Activated CD8-positive, alpha-beta T cell treated with anti-CD3 and anti-CD28 coated beads, Interleukin-2, amount 10 ng/mL, durations not matched to agents 7 days and 5 days (primary cell): ENCODE measurements at places on chromosomes 16 and 17. TPM values are rescaled to one million over a fixed set of nuclear protein-coding genes. Genes with fewer than 3 reads are reported as not detected.

Gene BCL6B
- total RNA-seq, result 0.63 TPM

Gene KCNJ12
- not detected for total RNA-seq

Gene ELMO3
- 8.0 TPM for total RNA-seq

GRCh38 chr16:88465387-88465983 lies 12.4 kb downstream of the ZFPM1 start:
- H3K27me3 ChIP-seq, result no peaks in the 10 kb centered on the region
- peaks cover 64% of the 10 kb centered on the region for H3K4me1 ChIP-seq
- no peaks in the 10 kb centered on the region for H3K36me3 ChIP-seq
- no peak overlapping the region for H3K4me3 ChIP-seq

DNA sequence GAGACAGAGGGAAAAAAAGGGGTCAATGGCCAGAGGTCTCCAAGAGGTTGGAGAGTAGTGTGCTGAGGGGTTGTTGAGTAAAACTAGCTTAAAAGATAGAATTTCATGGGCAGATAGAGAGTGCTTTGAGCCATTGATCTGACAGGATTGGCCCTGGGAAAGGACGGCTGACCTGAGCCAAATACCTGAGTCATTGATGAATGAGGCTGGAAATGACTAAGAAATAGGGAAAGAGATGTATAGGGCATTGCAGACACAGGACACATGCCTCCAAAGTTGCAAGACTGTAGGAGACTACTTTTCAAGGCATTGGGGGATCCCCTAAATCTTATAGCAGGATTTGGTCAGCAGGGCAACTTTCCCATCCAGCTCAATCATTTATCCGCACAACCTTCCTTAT lies 168.7 kb downstream of the ABCC12 start:
- no peak overlapping the region for H3K27ac ChIP-seq
- DNase-seq, result no peak
- H3K36me3 ChIP-seq, result no peaks in the 10 kb centered on the region
- no peaks in the 10 kb centered on the region for H3K27me3 ChIP-seq
- H3K4me3 ChIP-seq, result no peak overlapping the region

DNA sequence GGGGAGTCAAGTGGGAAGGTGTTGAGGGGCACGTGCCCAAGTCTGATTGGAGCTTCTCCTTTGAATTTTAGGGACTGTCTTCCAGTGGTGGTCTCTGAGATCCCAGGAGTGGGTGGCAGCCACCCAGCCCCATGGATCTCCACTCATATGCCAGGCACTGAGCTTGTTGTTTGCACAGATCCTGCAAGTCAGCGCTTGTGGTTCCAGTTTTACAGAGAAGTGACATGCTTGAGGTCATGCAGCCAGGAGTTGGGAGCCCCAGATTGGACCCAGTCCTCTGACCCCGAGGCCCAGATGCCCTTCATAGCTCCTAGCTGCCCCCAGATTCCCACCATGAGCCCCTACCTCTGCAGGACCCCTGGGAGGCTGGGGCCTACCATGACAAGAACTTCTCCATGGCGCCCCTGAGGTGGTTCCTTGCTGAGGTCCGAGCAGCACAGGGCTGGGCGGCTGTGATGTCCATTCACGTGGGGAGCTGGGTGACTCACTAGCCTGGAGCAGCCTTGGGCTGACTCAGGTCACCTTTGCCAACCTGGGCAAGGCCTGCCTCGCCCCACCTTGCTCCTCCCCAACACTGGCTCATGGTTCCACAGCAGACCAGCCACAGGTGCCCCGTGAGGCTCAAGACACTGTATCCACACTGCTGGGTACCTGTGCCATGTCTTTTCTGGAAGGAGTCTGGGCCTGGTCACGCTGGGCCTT lies 47.4 kb downstream of the RAI1 start:
- peaks cover 5% of the 10 kb centered on the region for H3K36me3 ChIP-seq
- H3K27ac ChIP-seq, result no peak overlapping the region
- H3K27me3 ChIP-seq, result peaks cover 12% of the 10 kb centered on the region
- no peak for DNase-seq
- no peak overlapping the region for H3K4me3 ChIP-seq

- peaks cover 51% of the 10 kb centered on the region for H3K36me3 ChIP-seq
- H3K27me3 ChIP-seq, result no peaks in the 10 kb centered on the region
- DNase-seq, result no peak
- no peak overlapping the region for H3K4me3 ChIP-seq
- H3K4me1 ChIP-seq, result peaks cover 14% of the 10 kb centered on the region
These were observed 32.9 kb downstream of the DEF8 start for GRCh38 chr16:89981414-89981813.

GRCh38 chr16:84704253-84704652 lies 4.5 kb downstream of the USP10 start:
- peaks cover 45% of the 10 kb centered on the region for H3K4me1 ChIP-seq
- no peak for DNase-seq
- H3K4me3 ChIP-seq, result no peak overlapping the region
- H3K27ac ChIP-seq, result no peak overlapping the region
- H3K36me3 ChIP-seq, result peaks cover 2% of the 10 kb centered on the region

GRCh38 chr16:50845296-50845695 lies 103.4 kb downstream of the CYLD start:
- H3K27ac ChIP-seq, result no peak overlapping the region
- no peaks in the 10 kb centered on the region for H3K36me3 ChIP-seq
- H3K27me3 ChIP-seq, result peaks cover 26% of the 10 kb centered on the region
- peaks cover 16% of the 10 kb centered on the region for H3K4me1 ChIP-seq
- DNase-seq, result peak; percentile 9

DNA sequence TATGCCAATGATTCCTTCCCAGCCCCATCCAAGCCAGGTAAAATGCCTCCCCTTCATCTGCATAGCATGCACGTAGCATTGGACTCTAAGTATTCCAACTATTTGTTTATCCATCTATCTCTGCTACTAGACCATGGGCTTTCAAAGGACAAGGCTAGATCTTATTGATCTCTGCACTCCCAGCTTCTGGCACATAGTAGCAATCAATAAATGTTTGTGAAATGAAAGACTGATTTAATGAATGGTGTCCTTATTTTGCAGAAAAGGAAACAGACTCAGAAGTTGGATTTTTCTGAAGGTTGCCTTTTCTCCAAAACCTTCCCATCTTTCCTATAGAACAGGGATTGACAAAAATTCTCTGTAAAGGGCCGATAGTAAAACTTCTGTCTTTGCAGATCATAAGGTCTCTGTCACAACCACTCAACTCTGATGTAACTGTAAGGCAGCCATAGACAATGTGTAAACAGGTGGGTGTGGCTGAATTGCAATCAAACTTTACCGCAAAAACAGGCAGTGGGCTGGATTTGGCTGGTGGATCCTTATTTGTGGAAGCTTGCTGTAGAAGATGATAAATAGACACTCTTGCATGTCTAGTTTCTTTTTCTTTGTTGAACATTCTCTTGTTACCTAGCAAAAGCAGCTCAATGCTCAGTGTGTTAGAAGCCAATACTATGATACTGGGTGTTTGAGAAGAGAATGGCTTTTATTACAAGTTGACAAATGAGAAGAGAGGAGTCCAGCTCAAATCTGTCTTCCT lies 7.6 kb upstream of the CMTR2 start:
- no peaks in the 10 kb centered on the region for H3K4me1 ChIP-seq
- peaks cover 14% of the 10 kb centered on the region for H3K27me3 ChIP-seq
- H3K36me3 ChIP-seq, result no peaks in the 10 kb centered on the region
- no peak for DNase-seq
- H3K27ac ChIP-seq, result no peak overlapping the region

DNA sequence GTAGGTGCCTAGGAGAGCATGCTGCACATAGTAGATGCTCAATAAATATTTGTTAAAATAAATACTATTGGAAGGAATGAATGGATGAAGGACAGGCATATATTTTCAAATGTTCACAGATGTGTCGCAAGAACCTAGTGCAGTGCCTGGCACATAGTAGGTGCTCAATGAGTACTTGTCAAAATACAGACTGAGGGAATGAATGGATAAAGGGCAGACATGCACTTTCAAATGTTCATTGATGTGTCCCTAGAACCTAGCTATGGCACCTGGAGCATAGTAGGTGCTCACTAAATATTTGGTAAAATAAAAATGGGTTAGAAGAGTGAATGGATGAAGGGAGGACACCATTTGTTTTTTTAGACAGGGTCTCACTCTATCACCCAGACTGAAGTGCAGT lies 26.1 kb downstream of the XYLT1 start:
- no peak for DNase-seq
- peaks cover 64% of the 10 kb centered on the region for H3K4me1 ChIP-seq
- H3K4me3 ChIP-seq, result no peak overlapping the region
- H3K36me3 ChIP-seq, result peaks cover 72% of the 10 kb centered on the region

DNA sequence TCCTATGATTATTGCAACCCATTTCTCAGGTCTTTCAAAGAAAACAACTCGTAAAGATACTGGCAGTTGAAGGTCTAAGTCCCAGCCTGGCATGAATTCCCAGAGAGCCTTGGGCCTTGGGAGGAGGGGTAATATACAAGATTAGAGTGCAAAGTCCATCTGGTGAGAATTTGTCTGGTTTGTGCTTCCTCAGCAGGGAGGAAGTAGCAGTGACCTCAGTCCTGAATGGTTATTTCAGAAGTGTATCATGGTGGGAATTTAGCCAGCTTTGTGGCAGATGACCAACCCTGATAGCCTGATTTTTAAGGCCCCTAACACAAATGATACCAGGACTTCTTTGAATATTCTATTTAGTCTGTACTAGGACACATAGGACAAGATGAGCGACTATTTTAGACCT lies 151.2 kb upstream of the TBX2 start:
- no peak overlapping the region for H3K27ac ChIP-seq
- peaks cover 30% of the 10 kb centered on the region for H3K4me1 ChIP-seq
- H3K4me3 ChIP-seq, result no peak overlapping the region
- peaks cover 14% of the 10 kb centered on the region for H3K36me3 ChIP-seq
- DNase-seq, result no peak

DNA sequence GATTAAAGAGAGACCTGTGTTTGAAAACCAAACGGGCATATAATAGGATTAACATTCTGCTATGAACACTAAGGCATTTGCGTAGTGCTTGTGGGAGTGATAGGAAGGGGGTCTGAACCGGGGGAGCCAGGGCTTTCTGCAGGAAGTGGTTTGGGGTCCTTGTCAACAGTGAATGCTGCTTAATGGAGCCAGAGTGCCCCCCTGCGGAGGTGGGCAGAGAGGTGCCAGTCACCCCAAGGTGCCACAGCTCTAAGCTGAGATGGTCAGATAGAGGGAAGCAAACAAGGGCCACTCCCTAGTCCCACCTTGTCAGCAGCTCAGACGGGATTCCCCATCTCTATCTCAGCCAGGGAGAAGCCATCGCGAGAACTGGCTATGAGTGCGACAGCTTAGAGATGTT lies 17.7 kb downstream of the NAA60 start:
- peaks cover 63% of the 10 kb centered on the region for H3K4me1 ChIP-seq
- DNase-seq, result peak; percentile 64
- H3K4me3 ChIP-seq, result peak overlapping the region; percentile 12
- H3K27me3 ChIP-seq, result no peaks in the 10 kb centered on the region
- peak overlapping the region; percentile 81 for H3K27ac ChIP-seq

DNA sequence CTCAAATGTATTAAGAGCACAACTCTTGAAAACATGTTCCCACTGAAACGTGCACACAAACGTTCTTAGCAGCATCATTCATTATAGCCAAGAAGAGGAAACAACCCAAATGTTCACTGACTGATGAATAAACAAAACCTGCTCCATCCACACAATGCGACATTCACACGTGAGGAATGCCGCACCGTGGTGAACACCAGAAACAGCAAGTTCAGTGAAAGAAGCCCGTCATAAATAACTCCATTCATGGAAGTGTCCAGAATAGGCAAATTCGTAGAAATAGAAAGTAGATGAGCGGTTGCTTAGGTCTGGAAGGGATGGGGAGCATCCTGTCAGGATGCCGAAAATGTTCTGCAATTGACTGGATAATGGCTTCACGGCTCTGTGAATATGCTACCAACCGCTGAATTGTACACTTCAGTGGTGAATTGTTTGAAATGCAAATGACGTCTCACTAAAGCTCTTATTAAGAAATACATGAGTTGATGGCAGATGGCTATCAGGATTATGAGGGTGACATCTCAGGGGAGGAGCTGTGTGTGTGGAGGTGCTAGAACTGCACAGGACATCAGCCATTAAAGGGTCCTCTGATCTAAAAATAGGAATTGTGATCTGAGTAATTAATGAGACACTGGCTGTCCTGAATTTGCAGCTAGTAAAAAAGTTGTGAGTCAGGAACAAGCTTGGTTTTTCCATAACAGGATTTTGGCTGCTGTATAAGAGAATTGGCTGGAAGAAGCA lies 771.0 kb downstream of the KCNJ18 start:
- no peaks in the 10 kb centered on the region for H3K36me3 ChIP-seq
- no peaks in the 10 kb centered on the region for H3K4me1 ChIP-seq
- no peak overlapping the region for H3K4me3 ChIP-seq
- H3K27me3 ChIP-seq, result no peaks in the 10 kb centered on the region
- H3K27ac ChIP-seq, result no peak overlapping the region

- no peak overlapping the region for H3K4me3 ChIP-seq
- H3K27ac ChIP-seq, result no peak overlapping the region
- no peaks in the 10 kb centered on the region for H3K36me3 ChIP-seq
These were observed 156.5 kb downstream of the FOXL1 start for GRCh38 chr16:86734543-86735460.

DNA sequence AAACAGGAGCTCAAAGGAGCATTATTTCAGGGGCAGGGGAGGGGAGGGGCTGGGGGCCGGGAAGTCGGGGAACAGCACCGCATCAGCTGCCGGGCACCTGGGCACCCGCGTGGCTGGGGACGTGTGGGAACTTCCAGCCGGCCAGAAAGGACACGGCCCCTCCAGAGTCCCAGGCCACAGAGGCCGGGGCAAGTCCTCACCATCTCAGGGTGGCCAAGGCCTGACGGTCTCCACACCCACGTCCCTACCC lies 1.1 kb downstream of the PGAP6 start:
- peaks cover 33% of the 10 kb centered on the region for H3K4me1 ChIP-seq
- peak overlapping the region; percentile 80 for H3K4me3 ChIP-seq
- peaks cover 4% of the 10 kb centered on the region for H3K27me3 ChIP-seq
- H3K36me3 ChIP-seq, result peaks cover 4% of the 10 kb centered on the region

DNA sequence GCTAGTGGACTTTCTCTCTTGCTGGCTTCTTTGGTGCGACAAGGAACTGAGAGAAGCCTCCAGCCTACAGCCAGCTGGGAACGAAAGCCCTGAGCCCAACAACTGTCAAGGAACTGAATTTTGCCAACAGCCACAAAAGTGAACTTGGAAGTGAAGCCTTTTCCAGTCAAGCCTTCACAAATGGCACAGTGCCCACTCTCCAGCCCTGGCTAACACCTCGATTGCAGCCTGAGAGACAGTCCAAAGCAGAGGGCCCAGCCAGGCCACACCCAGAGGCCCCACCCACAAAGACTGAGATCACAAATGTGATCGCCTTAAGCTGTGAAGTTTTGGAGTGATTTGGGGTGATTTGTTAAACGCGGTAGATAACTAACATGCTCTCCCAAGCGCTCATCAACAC lies 244.6 kb upstream of the SDK2 start:
- H3K36me3 ChIP-seq, result no peaks in the 10 kb centered on the region
- no peak overlapping the region for H3K27ac ChIP-seq
- DNase-seq, result no peak
- H3K27me3 ChIP-seq, result no peaks in the 10 kb centered on the region
- no peak overlapping the region for H3K4me3 ChIP-seq
- no peaks in the 10 kb centered on the region for H3K4me1 ChIP-seq

GRCh38 chr17:47870056-47870455 lies 19.1 kb upstream of the SP6 start:
- no peaks in the 10 kb centered on the region for H3K36me3 ChIP-seq
- DNase-seq, result no peak
- H3K27ac ChIP-seq, result no peak overlapping the region
- H3K4me1 ChIP-seq, result peaks cover 3% of the 10 kb centered on the region
- H3K4me3 ChIP-seq, result no peak overlapping the region
